ENCODE measurements at places on chromosomes 2 and 18.

DNA sequence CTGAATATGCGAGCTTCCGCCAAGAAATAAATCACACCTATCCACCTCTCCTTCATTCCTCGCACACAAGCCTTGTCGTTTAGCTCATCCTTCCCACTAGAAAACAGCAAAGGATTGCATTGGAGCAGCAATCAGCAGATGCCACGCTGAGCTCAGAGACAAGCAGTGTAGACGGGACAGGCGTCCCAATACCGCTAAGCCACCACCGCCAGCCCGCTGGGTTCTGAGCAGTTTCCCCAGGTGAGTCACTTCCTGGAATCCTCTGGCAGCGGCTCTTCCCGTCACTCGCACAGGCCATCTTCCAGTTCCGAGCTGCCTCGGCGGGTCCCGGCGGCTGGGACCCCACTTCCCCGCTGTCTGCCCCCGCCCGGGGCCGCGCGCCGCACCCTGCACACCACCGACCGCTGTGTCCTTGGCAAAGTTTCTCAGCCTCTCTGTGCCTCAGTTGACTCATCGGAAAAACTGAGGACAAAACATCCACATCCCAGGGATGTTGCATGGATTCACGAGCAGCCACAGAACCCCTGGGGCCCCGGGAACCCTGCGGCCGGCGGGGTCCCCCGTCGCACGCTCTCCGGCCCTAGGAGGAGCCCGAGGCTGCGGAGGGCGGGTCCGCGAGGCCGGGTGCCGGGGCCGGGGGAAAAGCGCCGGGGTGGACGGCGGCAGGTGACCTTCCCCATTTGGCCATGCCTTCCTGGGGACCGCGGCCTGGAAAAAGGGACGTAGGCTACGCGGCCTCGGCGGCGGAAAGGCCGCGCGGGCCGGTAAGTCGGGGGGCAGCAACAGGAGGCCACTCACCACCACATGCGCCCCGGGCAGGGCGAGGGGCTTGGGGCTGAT lies 573 bp downstream of the KDSR start:
- peak; percentile 56 for DNase-seq

DNA sequence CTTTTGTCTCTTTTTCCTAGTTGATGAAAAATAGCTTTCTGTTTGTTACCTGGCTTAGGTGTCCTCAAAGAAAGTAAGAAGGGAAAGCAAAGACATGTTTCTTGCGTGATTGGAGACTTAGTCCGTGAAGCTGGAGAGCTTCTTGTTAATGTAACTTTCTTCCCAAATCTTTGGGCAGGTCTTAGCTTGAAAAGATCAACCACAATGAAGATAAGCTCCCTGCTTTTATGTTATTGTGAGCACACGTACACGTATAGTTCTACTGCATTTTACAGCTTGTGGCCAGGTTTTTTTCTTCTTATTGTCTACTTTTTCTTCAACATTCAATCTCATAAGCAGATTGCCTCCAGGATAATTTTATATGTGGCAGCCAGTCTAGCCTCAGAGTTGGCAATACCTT lies 99.8 kb downstream of the DIS3L2 start:
- no peak for DNase-seq

DNA sequence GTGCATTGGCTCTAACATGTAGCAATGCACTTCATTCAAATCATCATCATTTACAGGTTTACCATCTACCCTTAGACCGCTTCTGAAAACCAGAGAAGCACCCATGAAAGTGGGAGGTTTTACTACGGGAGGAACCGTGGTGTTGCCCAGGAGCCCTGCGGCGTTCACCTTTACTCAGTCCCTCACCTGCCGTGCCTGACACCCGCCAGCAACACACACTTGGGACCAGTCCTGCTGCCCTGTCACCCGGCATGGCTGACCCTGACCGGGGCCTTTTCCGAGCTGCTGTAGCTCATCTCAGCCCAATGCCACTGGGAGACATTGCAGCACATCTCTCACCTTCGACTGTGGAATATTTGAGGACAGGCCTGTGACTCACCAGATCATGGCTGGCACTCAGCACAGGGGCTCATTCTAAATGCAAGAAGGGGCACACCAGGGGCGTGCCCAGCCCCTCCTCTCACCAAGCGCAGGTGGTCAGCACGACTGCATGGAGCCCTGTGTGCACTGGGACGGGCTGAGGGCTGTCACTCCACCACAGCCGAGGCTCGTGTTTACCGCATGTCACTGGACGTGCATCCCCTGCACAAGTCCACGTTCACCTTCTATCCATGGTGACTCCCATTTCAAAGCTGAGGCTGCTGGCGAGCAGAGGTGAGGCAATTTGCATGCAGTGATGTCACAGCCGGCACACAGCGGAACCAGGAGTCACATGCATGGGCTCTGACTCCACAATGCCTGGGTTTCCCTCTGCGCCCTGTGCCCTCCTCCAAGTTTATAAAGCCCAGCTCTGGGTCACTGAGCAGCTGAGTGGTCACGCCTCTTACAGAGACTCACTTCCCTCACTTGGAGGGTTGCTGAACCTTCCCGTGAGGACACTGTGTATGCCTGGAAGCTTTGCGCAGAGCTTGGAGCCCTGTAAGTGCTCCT lies 76.7 kb upstream of the SNTG2 start:
- DNase-seq, result no peak

DNA sequence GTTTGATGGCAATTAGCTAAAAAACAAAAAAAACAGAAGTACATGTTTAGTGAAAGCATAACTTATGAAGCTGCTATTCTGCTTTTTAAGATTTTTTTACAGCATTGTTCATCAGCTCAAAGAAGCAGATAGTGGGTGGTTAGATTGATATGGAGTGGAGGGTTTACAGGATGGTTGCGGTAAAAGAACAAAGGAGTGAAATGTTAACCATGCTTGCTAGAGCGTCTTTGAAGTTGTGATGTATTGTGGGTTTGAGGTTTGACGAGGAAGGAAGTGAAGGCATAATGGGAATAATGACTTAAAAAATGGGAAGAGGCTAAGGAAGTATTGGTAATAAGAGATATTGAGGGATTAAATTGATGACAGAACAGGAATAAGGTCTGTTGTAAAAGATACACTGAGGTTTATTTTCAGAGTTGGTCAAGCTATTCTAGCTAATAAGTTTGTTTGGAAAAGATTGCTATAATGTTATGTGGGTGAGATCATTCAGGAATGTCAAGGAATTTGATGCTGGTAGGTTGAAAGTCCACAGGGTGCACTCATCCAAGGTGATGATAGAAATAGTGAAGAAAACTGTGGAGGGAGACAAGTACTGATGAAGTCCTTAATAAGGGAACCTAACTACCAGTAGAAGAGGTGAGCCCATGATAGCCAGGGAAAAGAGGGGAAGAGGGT lies 14.6 kb downstream of the SPOPL start:
- no peak for DNase-seq

GRCh38 chr2:75503048-75503607 lies 57.6 kb downstream of the EVA1A start:
- no peak for DNase-seq

- no peak for DNase-seq
Observed at GRCh38 chr2:241199286-241199685, 10.8 kb downstream of the ANO7 start.

- no peak for DNase-seq
Observed at GRCh38 chr2:12556762-12557161, 160.0 kb upstream of the TRIB2 start.

Data from stimulated activated CD4-positive, alpha-beta T cell treated with anti-CD3 and anti-CD28 coated beads, Interleukin-2, amount 100 ng/mL, for 48 hours (primary cell).